ENCODE measurements at places on chromosomes 5 and 9.

GRCh38 chr9:33239921-33240320 is at the start of gene SPINK4:
Gene SPINK4 (plus strand): TSS chr9:33240167. CDS start chr9:33240209, 42 bp downstream.
- DNase-seq: no peak

- DNase-seq: no peak
Observed at GRCh38 chr5:109589986-109590385, 99.7 kb upstream of the MAN2A1 start.

DNA sequence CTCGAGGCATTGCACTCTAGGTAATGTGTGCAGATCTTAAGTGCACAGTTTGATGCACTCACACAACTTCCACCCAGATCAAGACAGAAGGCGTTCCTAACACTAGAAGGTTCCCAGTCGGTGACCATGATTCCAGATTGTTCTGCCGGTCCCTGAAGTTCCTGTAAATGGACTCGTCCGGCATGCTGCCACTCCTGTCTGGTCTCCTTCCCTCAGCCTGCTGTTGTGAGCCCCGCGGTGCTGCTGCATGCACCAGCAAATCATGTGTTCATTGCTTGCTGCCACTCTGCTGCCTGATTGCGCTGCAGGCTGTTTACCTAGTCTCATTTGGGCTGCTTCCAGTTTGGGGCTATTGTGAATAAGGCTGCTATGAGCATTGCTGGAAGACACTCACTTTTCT is 11.5 kb downstream of the STKLD1 start:
- DNase-seq: no peak

- no peak for DNase-seq
Observed at GRCh38 chr9:127520941-127521918, 69.9 kb downstream of the LRSAM1 start.

DNA sequence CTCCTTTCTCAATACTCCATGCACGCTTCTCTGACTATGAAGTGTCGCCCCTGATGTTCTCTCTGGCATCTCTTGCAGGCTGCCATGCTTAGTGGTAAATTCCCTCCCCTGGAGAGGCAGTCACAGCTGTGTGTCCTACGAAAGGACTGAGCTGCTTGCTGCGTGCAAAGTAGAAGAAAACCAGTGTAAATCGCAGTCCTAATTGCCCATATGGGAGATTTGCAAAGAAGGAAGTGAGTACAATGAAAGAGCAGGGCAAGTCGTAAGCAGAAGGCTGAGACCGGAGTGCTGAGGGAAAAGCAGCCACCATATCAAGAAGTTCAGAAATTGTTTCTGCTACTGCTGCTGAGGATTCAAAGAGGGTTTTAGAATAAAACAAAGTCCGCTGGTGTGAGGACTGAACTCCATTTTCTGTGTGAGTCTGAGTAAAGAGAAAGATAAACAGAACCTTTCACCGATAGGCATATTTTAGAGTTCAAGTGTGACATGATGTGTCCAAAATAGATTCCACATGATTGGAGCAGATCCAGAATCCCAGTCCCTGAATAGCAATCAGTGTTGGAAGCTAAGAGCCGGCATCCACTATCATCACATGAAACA is 507.8 kb upstream of the MPDZ start:
- peak; percentile 93 for DNase-seq

DNA sequence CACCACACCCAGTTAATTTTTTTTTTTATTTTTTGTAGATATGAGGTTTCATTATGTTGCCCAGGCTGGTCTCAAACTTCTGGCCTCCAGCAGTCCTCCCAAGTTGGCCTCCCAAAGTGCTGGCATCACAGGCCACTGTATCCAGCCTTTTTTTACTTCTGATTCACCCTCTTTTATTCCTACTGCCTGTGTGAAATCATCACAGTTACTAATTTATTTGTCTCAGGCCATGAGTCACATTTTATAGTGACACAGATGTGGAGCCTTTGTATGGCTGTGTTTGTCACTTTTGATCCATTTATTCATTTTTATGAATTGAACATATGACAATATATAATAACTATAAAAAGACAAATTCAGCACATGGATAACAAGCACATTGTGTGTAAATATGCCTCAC is 67.1 kb upstream of the SNX2 start:
- DNase-seq: no peak

GRCh38 chr5:146334074-146334533 is 4.5 kb upstream of the POU4F3 start:
- no peak for DNase-seq

DNA sequence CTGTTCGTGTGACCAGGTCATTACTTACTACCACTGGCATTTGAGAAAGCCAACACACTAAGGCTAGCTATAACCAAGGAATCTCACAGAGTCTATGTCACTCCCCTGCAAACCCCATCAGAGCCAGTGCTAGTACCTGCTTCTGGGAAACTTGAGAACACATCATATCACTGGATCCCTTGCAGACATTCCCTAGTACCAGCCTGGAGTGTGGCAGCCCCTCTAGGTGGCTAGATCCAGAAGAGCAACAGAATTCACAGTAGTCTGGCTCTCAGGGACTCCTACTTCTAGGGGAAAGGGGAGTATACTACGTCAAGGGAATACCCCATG is 73.8 kb upstream of the RUSC2 start:
- no peak for DNase-seq

DNA sequence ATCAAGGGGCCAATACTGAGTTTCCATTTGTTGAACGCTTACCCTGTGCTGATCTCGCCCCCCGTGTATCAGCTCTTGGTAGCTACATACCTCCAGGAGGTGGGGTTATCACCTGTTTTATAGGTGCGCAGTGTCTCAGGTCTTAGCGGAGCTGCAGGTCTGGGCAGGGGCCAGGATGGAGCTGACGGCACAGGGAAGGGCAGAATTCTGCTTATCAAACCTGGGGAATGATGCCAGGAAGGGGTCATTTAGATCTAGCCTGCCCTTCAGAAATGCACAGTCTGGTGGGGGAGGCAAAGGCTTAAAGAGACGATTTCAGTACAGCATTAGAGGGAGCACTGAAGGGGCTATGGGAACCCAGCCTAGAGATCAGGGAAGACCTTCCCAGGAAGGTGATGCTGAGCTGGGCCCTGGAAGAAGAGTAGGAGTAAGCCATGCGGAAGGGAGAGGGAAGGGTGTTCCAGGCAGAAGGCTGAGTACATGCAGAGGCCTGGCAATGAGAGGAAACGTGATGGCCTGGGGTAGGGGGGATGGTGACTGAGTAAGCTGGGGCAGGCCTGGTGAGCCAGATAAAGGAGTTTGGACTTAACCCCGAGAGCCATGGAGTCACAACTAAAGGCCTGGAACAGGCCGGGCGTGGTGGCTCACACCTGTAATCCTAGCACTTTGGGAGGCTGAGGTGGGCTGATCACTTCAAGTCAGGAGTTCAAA is 31.5 kb downstream of the OLFML2A start:
- DNase-seq: no peak

GRCh38 chr5:6705959-6706358 is 7.3 kb upstream of the TENT4A start:
- no peak for DNase-seq

DNA sequence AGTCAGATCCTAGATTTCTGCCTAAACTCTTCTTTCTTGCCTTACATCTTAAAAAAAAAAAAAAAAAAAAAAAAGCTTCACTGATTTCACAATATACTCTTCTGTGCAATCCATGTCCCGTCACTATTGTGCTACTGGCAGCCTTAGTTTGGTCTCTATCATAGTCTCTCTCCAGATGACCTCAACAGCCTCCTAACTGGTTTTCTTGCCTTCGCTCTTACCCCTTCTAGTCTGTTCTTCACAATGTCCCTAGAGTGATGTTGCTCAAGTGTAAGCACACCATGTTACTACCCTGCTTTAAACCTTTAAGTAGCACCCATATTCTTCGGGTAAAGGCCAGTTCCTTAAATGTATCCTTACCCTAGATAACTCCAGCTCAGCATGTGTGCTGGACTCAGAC is 25.8 kb downstream of the CD180 start:
- no peak for DNase-seq

GRCh38 chr5:110588286-110588980 is 138.0 kb downstream of the TMEM232 start:
- DNase-seq: peak; percentile 37

GRCh38 chr5:109191153-109191558 is 218.6 kb downstream of the PJA2 start:
- DNase-seq: no peak

- no peak for DNase-seq
Observed at GRCh38 chr5:33832404-33833236, 59.2 kb downstream of the ADAMTS12 start.

DNA sequence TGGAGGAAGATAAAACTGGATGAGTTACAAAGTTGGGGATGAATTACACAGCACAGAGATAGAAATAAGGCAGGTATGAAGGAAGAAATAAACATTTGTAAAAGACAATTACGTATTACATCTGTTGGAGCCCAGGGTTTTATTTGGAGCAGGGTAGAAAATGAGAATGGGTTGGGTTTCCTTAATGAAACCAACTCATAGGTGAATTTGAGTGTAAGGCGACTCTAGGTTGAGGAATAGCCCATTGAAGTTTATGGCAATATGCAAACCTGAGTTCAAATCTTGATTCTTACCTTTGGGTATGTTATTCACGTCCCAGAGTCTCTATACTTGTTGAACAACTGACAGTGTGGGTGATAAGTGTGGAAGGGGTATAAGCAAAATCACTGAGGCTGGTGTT is 422.3 kb upstream of the WWC1 start:
- DNase-seq: no peak

GRCh38 chr5:148937239-148937638 is 110.8 kb downstream of the ADRB2 start:
- DNase-seq: no peak

DNA sequence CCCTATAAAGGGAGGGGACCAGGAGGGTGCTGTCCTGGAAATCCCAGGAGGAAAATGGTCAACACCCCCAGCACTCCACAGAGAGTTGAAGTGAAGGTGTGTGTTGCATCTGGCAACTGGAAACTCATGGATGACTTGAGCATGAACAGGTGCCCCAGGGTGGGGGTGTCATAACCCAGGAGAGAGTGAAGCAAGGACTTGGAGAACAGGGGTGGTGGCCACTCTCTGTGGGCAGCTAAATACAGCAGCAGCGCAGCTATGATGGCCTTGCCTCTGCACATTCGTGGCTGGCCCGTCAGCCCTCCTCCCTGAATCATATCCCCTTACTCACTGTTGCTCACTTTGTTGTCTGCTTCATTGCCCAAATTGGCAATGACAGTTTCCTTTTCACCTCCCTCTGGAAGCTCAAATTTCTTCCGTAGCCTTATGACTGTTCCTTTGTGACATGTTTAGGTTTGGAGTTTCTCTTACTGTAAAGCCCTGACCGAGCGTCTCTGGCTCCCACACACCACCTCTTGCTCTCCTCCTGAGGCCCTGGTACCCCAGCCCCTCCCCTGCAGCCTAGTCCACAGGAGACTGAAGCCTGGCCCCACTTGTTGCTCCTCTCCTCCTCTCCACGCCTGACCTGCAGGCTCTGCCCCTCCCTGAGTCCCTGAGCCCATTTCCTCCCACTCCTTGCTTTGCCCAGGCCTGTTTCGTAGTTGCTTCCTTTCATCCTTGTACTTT is 185.8 kb downstream of the CD180 start:
- DNase-seq: no peak

- no peak for DNase-seq
Observed at GRCh38 chr9:132670457-132671391, at the start of gene GTF3C4. Gene GTF3C4 (plus strand): TSS chr9:132670464. CDS start chr9:132670599, 135 bp downstream.

- DNase-seq: no peak
Observed at GRCh38 chr5:89253666-89254352, 370.8 kb upstream of the MEF2C start.

- DNase-seq: no peak
Observed at GRCh38 chr9:125484350-125485282, 222.4 kb downstream of the MAPKAP1 start.

GRCh38 chr5:127053049-127053448 is 20.3 kb downstream of the C5orf63 start:
- no peak for DNase-seq

DNA sequence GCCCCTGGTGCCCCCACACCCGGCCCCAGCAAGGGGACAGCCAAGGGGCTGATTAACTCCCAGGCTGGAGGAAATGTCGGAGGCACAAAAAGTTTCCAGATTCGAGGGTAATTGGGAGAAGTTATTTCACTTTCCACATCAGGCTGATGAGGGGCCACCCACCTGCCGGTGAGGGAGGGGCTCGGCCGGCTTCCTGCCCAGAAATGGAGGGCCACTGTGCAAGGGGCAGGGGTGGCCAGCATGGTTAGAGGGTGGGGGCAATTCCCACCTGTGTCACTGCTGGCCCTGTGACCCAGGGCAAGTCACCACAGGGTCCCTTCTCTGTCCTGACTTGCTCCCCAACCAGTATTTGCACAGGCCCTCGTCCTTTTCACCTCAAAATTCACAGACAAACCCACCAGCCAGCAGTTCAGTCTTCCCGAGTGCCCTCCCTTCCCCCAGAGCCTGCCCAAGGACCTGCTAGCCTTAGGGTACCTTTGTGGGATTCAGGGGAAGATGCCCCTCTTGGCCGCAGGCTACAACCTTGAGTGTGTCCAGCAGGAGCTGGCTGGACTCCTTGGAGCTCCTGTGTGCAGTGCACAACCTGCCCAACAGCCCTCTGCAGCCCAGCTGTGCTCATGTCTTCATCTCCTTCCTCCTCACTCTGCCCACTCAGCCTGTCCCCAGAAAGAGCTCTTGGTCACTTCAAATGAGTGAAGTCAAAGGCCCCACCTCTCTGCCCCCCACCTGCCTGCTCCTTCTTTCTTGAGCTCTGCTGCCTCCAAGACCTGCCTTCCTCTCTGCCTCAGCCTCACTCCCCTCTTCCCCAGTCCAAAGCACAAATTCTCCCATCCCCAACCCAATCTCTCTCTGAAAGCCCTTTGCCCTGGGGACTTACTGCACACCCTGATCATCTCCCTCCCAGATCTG is 130.5 kb downstream of the BARX1 start:
- DNase-seq: no peak

- no peak for DNase-seq
Observed at GRCh38 chr9:92292338-92293074, 991 bp downstream of the IARS1 start.

GRCh38 chr5:14928661-14929060 is 57.1 kb upstream of the ANKH start:
- DNase-seq: peak; percentile 94

DNA sequence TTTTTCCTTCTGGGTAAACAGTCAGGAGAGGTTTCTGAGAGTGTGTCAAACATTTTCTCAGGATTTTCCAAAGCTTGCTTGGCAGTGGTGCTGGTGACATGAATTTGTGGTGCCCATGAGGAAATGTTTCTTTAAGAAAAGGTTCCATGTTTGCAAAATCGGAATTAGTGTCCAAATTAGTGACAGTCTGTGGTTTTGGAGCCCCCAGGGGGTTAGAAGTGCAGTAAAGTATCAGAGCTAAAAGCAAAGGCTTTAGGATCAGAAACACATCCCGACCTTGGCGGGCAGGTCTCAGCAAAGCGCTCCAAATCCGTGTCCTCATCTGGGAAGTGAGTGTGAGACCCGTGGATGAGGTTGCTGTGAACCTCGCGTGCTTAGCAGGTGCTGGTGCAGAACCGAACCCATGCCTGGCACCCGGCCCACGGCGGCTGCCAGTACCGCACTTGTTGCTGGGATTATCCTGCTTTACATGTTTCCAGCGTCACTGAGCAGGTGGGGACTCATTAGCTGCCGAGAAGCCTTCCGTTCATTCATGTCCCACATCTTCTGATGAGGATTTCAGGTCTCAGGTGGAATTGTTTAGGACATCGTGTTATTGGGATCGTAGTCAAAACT is 70.8 kb upstream of the COL5A1 start:
- no peak for DNase-seq

GRCh38 chr5:54313311-54314270 is 3.2 kb upstream of the ARL15 start:
- DNase-seq: no peak

GRCh38 chr9:103894184-103894583 is 199.9 kb upstream of the SMC2 start:
- no peak for DNase-seq

GRCh38 chr9:110334871-110335270 is 2.8 kb downstream of the TXNDC8 start:
- DNase-seq: no peak
